ENCODE measurements at places on chromosomes 4 and X.

GRCh38 chr4:134777606-134778005 is 576.0 kb upstream of the PABPC4L start:
- DNase-seq: no peak

DNA sequence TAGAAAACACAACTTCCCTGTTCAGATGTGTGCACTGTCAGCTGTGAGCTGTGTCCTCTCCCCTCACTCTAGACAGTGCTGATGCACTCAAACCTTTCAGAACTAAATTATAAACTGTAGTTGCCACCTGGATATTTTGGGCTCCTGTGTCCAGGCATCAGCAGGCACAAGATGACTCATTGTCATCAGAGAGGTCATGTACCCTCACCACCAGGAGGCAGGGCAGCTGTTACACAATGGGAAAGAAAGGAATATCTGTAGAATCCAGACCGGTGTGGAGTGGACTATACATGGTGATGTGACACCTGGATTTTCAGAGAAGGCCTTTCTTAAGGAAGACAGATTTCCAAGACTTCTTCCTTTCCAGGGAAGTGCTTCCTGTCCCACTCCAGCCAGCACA is 854.4 kb upstream of the AGA start:
- DNase-seq: no peak

GRCh38 chrX:155056877-155057792 is 13.8 kb downstream of the CMC4 start:
- DNase-seq: peak; percentile 27

GRCh38 chr4:83219344-83220331 is 65.0 kb downstream of the COQ2 start:
- DNase-seq: no peak

GRCh38 chr4:146338512-146338911 is 124.2 kb downstream of the REELD1 start:
- DNase-seq: no peak

DNA sequence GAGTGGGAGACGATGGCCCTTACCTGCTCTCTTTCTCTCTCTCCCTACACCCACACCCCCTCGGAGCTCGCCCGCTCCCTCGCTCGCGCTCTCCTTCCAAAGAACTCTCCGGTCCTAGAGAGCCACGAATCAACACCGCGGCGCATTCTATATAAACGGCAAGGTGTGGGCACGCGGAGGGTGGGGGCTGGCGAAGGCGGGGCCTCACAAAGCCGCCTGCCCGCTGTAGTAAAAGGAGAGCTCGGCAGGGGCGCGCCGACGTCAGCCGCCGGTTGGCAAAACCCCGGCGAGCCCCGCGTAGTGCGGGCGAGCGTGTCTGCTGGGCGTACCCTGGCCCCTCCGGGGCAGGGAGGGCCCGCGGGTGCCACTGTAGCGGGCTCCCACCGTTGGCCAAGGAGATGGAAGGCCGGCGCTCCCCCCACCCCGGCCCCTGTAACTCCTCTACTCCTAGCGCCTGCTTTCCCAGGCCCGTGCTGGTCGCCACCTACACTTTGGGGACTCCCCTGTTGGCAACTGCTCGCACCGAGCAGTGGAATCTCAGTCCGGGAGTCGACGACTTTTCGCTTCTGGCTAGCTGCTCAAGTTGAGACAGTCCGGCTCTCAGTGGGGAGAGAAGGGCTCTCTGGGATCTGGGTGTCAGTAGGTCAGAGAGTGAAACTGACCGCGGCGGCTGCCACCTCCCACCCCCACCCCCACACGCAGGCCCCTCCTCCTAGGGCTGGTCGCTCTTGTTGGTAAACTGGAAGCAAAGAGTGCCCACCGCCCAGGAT is 325.5 kb upstream of the F9 start:
- DNase-seq: no peak

DNA sequence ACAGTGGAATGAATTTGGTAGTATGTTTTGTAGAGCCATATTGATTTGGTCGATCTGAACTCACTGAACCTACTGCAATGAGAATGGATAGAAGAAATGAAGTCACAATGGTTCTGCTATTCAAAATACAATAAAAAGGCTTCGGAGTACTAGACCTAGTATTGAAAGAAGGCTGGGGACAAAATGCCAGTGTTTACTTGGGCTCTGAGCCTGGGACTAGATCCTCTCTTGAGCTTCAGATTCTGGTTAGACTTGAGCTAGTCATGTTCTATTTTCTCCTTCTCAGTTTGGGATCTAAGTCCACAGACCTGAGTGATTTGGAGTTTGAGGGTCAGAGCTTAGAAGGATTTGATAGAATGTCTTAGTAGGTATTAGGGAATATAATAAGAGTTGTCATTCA is 9.9 kb downstream of the INTS12 start:
- no peak for DNase-seq

- DNase-seq: peak; percentile 3
Measured at GRCh38 chrX:55135171-55135570, 46.4 kb downstream of the PAGE2 start.

DNA sequence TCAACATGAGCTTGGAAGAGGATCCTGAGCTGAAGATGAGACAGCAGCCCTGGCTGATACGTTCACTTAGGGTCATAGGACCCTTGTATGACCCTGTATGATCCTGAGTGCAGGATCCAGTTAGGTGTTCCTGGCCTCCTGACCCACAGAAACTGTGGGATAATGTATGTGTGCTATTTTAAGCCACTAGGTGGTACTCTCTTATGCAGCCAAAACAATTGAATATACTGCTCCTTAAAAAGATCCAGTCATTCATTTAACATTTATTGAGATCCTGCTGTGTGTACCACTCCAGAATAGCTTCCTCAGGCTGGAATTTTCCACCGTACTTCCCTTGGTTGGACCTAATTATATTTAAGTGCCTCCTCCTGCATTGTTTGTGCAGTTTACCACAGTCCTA is 167.1 kb downstream of the AMELX start:
- DNase-seq: no peak
